ENCODE measurements at places on chromosomes 6 and 20.
A peak's percentile ranks its signal among the peaks of the same experiment; 100 is the strongest.

GRCh38 chr6:44335631-44336030 lies 6.8 kb upstream of the SPATS1 start:
- no peak for DNase-seq

GRCh38 chr20:24691901-24692351 lies 222.5 kb downstream of the SYNDIG1 start:
- DNase-seq = no peak

DNA sequence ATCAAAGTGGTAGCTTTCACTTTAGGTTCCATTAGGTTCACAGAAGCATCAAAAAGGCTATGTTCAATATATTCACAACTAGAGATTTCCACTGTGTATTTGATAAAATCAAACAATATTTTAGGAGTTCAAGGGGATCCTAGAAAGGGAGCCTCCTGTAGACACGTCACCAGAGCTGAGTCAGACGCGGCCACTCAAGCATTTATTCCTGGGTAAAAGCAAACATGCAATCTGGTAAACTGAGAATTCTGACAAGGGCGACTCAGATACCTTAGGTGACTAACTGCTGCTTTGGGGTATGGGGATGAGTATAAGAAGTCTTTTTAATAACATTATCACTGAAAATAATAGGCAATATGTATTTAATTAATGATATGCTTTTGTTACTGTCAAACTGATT lies 118.7 kb upstream of the HMGN3 start:
- no peak for DNase-seq

GRCh38 chr6:63517221-63517620 lies 55.1 kb upstream of the LOC128125822 start:
- no peak for DNase-seq

- no peak for DNase-seq
These were observed 5.9 kb downstream of the C6orf58 start for GRCh38 chr6:127582777-127583462.

GRCh38 chr6:12436683-12437082 lies 146.5 kb downstream of the EDN1 start:
- DNase-seq = no peak

DNA sequence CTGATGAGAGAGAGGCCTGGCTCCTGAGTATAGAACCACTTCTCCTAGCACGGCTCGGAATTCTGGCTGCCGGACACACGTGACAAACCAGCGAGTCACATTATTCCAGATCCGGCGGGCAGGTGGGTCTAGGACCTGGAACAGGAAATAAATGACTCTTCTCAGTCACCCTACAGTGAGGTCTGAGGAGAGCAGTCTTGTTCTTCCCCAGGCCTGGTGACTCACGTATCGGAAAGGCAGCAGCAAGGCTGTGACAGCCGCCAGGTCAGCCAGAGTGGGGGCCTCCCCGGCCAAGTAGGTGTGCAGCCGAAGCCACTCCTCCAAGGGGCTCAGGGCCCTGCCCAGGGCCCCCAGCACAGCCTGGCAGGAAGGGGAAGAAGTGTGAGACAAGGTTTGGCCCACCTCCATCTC lies 2.8 kb downstream of the VARS1 start:
- no peak for DNase-seq

DNA sequence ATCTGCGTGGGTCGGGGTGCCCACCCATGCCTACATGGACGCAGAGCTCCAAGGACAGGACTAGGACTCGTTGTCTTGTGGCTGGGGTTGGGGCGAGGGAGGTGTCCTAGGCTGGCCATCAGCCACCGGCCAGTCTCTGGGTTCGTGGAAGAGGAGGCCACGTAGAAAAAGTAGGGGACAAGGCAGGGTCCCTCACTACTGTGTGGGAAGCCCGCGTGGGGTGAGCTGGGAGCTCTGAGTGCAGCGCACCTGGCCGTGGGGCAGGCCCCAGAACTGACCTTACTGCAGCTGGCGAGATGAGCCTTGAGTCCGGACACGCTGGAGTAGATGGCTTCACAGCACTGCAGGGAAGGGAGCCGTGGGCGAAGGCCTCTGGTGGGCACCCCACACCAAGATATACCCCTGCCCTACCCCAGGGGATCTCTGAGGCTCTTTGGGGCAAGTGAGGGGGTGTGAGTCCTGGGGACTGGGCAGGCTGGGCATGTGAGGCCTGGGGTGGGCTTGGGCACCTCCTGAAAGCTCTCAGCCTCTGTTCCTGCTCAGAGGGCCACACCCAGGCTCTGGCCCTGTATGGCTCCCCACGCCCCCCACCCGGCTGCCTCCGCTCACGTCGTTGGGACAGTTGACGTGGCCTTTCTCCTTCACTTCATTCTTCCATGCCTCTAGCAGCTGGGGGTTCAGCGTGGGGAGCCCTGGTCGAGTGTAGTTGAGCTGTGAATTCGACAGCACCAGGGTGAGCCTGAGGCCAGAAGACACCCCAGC lies 5.6 kb upstream of the UCKL1 start:
- DNase-seq = no peak

GRCh38 chr20:19977373-19977770 lies 39.8 kb upstream of the NAA20 start:
- no peak for DNase-seq

DNA sequence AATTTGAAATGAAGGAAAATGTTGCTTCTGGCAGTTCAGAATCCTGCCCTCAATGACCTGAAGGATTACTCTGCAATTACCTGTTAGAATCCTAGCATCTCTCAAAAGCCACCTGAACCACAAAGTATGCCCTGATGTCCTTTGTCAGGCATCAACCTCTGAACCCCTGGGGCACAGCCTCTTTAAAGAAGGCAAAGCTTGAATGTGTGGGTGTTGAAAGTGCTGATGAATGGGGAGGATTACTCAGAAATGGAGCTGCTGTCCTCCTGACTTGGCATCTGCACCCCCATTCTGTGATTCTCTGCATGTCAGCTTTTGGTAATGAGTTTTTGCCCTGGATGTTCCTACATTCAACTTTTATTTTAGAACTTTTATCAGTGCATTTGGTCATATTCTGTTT lies 179.2 kb downstream of the PKHD1 start:
- no peak for DNase-seq

- DNase-seq = no peak
These were observed 68.2 kb downstream of the GCNT2 start for GRCh38 chr6:10589429-10589727.

- no peak for DNase-seq
These were observed 246.2 kb downstream of the LRFN2 start for GRCh38 chr6:40340957-40341356.

DNA sequence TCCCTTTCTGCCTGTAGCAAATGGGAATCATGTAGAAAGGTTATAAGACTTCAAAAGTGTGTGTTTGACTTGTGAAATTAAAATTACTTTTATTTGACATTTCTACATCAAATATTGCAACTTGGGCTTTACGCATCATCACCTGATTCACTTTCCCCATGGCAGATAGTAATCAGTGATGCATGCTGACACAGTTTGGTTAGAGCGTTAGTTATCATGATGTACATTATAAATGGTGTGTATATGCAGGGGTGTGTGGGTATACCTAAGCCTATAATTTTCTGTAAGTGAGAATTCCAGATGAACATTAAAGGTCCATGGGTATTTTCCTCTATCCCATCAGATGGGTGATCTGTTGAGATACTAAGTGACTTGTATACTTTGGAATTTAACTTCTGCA lies 141.5 kb downstream of the KLHL32 start:
- no peak for DNase-seq

- no peak for DNase-seq
These were observed 56.4 kb upstream of the RPS6KA2 start for GRCh38 chr6:166683477-166683876.

- no peak for DNase-seq
These were observed 7.1 kb downstream of the TMEM74B start for GRCh38 chr20:1177680-1178079.

DNA sequence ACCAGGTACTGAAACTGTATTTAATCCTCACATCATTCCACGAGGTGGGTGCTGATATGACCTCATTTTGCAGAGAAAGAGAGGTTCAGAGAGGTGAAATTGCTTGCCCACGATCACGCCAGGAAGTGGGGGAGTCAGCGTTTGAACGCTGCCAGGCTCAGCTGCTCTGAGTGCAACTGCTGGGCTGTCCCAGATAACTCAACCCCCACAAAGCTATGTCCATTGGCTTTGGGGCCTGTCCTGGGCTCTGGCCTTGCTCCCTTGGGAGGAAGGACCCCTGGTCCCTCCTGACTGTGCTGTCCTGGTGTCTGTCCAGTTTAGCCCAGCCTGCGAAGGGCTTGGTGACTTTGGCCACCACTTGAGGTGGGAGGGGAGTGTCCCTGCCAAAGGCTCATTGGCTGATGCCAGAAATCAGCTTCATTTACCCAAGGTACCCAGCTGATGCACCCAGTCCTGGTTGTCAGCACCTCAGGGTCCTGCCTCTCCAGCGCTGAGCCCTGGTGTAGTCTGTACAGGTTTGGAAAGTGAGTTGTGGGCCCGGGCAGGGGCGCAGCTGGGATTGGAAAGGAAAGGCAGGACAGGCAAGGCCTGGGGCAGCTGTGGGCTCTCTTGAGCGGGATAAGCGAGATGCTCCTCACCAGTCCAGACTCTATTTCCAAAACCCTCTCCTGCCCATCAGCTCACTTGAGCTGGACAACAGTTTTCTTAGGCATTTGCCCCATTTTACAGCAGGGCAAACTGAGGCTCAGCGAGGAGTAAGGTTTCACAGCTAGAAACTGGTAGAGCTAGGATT lies 38.5 kb downstream of the SUN5 start:
- DNase-seq = peak; percentile 25

- no peak for DNase-seq
These were observed 190.3 kb downstream of the ZDHHC14 start for GRCh38 chr6:157571269-157571668.

GRCh38 chr6:90538278-90539046 lies 48.4 kb downstream of the MAP3K7 start:
- no peak for DNase-seq

DNA sequence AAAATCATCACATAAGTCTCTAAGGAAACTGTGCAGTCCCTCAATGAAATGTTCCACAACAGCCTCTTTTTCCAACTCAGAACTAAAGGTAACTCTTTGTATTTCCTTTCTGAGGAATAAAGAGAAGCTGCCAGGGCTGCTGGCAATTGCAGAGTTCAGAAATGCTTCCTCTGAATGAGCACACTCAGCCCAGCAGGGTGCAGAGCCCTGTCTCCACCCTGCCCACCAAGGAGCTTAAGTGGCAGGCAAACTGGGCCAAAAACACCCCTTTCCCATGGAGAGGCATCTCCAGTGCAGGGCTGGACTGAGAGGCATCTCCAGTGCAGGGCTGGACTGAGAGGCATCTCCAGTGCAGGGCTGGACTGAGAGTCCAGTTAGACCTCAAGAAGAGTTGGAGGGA lies 255.4 kb downstream of the GMPR start:
- DNase-seq = no peak

GRCh38 chr6:132143258-132143657 lies 192.1 kb upstream of the CCN2 start:
- no peak for DNase-seq

- no peak for DNase-seq
These were observed 50.6 kb upstream of the CCDC167 start for GRCh38 chr6:37550191-37550831.

DNA sequence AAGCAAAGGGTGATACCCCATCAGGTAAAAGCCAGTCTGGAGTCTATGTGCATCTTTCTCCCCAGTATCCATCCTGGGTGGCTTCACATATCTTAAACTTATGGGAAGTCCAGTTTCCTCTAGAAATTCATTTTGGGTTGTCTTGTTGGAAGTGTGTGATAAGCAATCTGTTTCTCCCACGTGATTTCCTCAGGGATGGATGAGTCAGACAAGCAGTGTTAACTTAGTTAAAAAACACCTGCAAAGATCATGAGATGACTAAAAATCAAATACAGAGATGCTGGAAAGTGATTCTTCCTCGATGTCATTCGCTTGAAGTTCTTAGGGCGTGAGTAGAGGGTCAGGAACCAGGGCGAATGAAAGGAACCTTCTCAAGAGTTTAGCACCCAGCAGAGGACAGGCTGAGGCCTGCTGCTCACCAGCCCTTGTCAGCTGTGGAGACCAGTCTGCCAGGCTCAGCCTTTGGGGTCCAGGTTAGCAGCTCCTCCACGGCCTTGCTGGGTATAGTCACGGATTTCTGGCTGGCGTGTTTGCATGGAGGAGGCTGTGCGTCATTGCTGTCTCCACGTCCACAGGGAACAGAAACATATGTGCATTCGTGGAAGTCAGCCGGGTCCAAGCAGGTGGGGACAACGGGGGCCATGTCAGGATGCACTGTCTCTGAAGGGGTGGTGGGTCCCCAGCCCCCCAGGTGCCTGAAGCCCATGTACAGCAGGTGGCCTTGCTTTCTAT lies 2.8 kb upstream of the PNPLA1 start:
- no peak for DNase-seq

DNA sequence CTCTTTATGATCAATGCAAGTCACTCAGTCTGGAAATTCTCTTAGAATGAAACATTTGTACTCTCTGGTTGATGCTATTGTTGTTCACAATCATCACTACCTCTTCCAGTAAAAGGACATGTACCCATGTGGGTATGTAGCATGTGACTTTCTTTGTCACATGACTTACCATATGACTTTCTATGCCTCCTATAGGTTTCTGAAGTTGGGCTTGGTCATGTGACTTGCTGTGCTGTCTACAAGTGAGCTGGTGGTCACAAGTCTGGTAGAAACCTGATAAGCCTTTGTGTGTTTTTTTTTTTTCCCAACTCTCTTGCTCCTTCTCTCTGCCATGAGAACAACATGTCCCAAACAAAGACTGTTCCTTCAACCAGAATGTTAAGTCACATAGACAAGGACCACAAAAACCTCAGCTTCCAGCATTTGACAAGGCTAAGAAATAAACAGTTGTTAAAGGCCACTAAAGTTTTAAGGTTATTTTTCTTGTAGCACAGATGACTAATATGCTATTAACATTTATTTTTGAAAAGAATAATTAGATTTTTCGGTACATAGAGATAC lies 379.2 kb upstream of the SLC35B3 start:
- no peak for DNase-seq

DNA sequence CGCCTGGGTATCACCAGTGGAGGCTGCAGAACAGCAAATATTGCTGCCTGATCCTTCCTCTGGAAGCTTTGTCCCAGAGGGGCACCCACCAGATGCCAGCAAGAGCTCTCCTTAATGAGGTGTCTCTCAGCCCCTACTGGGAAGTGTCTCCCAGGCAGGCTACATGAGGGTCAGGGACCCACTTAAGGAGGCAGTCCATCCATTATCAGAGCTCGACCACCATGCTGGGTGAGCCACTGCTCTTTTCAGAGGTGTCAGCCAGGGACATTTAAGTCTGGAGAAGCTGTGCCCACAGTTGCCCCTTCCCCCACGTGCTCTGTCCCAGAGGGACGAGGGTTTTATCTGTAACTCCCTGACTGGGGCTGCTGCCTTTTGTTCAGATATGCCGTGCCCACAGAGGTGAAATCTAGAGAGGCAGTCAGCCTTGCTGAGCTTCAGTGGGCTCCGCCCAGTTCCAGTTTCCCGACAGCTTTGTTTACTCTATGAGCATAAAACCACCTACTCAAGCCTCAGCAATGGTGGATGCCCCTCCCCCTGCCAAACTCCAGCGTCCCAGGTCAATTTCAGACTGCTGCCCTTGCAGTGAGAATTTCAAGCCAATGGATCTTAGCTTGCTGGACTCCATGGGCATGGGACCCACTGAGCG lies 25.9 kb upstream of the AIG1 start:
- DNase-seq = no peak
